Muscle of leg (tissue), 16 donors: ENCODE measurements at places on chromosomes 2 and 18. TPM values are rescaled to one million over a fixed set of nuclear protein-coding genes. Genes with fewer than 3 reads are reported as not detected.

The MOCOS gene
- 0.13 TPM for total RNA-seq

The STPG4 gene
- 0.22 TPM for total RNA-seq

The TCF23 gene
- total RNA-seq = 0.35 TPM

The ABCB11 gene
- total RNA-seq = 0.04 TPM

The CD8B2 gene
- 0.09 TPM for total RNA-seq

The HOXD9 gene
- 0.75 TPM for total RNA-seq

The ZC3H6 gene
- 8.2 TPM for total RNA-seq

The CFAP53 gene
- 0.18 TPM for total RNA-seq

The NEURL3 gene
- total RNA-seq = 0.13 TPM

The OSR1 gene
- total RNA-seq = 11.6 TPM

The UGT1A7 gene
- not detected for total RNA-seq

The PLCD4 gene
- total RNA-seq = 41.8 TPM

The NOP58 gene
- 56.6 TPM for total RNA-seq

The GLB1L gene
- total RNA-seq = 6.6 TPM

The G6PC2 gene
- not detected for total RNA-seq

The LOXHD1 gene
- total RNA-seq = 1.3 TPM

The ARHGAP25 gene
- 3.1 TPM for total RNA-seq

The DSG4 gene
- not detected for total RNA-seq

The MAPK4 gene
- total RNA-seq = 4.7 TPM

The APOB gene
- total RNA-seq = 0.35 TPM

The GALNT14 gene
- total RNA-seq = 1.5 TPM

The CPSF3 gene
- 35.1 TPM for total RNA-seq

The GNAL gene
- 1.7 TPM for total RNA-seq

The YIPF4 gene
- total RNA-seq = 36.4 TPM

The LYPD1 gene
- total RNA-seq = 6.1 TPM

The RHOB gene
- total RNA-seq = 148 TPM
